CD4-positive, CD25-positive, alpha-beta regulatory T cell (primary cell): ENCODE measurements at places on chromosomes 3 and 15.

DNA sequence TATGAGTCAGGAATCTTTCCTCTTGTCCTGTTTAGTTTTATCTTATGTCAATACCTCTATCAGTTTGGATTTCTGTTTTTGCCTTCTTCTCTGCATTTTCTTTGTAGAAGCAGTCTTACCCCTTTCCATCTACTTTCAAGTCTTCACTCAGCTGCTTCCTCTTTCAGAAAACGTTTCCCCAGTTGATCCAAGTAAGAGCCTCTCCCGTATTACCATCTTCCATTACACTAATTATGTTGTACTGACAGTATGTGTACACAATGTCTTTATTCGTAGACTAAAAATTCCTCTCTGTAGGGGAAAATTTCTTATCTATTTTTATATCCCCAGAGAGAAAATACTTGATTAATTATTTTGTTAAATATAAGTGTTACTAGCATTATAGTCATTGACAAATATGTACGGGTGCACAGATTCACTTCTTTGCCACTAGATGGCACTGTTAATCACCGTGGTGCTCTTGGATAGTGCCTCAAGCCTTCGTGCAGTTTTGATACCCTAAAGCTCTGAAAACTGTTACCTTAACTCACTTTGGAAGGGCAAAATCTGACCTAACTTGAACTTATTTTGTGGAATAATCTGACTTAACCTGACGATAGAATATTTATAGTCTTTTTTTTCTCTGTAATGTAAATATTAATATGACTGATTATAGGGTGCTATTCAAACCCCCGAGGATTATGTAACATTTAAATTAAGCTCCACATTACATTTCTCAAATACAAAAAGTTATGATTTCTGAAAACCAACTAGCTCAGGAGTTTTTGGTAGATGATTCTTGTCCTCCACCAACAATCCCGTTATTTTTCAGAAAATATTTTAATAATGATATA lies 74.2 kb upstream of the POU1F1 start:
- peak; percentile 4 for DNase-seq

GRCh38 chr3:6862880-6863195 lies 1.9 kb downstream of the GRM7 start:
- DNase-seq: no peak

GRCh38 chr15:62439543-62440016 lies 274.5 kb upstream of the C2CD4B start:
- DNase-seq: no peak

DNA sequence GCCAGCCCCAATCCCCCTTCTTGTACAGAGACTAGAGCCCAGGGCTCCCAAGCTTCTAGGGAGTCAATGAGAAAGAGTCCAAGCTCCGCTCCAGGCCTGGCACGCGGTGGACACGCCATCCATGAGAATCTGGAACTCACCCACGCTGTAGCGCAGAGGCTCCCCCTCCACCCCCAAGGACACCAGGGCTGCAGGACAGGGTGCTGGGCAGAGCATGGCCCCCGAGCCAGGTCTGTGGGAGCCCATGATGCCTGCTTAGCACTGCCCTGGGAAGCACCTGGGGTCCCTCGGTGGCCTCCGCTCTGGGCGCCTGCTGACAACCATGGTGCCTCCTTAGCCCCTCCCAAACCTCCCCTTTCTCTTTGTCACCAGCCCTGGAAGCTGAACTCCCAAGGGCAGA lies 28.5 kb downstream of the ACSBG1 start:
- no peak for DNase-seq

DNA sequence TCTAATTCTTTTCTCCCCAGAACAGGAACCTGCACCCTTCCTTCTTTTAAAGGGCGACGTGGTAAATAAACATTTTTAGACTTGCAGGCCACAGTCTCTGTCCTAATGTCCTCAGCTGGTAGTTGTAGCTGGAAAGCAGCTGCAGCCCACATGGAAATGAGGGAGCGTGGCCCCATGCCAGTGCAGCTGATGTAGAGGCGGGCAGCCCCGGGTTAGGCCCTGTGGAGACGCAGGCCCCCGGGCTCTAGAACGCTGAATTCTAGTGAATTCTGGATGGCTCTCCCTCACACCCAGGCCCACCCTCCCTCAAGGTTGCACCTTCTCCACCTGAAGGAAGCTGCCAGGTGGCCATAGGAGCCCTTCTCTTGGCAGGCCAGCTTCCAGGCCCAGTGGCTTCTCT lies 52.3 kb downstream of the PGPEP1L start:
- no peak for DNase-seq

GRCh38 chr3:187403768-187404288 lies 35.6 kb downstream of the RTP4 start:
- DNase-seq: no peak

DNA sequence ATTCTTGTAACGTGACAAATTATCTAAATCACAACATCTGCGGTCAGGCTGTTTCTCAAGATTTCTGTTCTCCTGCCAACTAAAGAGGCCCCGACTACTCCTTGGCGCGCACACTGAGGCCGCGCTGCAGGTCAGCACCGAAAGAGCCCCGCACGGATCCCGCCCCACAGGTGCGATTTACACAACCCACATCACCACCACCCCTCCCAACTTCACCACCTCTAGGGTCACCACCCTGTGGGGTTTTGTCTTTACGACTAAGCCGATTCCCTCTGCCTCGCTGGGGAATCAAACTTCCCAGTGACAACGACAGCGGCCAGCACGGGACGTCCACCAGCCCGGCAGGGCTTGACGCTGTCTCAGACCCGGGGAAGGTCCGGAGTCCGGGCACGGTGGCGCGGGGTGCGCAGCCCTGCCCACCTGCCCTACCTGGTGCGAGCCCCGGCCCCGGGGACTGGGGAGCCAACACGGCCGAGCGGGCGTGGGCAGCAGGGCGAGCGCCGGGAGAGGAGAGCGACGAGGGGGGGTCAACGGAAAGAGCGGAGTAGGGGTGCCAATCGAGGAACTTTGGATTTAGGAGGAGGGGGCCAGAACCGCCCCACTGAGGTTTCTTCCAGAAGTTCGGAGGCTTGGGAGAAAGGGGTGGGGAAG lies 764 bp downstream of the UACA start:
- DNase-seq: no peak

GRCh38 chr3:80663426-80663825 lies 895.6 kb upstream of the ROBO1 start:
- no peak for DNase-seq

GRCh38 chr3:72655131-72655551 lies 193.1 kb downstream of the SHQ1 start:
- DNase-seq: no peak

- no peak for DNase-seq
Measured at GRCh38 chr15:59553879-59554735, 57.5 kb upstream of the GCNT3 start.

DNA sequence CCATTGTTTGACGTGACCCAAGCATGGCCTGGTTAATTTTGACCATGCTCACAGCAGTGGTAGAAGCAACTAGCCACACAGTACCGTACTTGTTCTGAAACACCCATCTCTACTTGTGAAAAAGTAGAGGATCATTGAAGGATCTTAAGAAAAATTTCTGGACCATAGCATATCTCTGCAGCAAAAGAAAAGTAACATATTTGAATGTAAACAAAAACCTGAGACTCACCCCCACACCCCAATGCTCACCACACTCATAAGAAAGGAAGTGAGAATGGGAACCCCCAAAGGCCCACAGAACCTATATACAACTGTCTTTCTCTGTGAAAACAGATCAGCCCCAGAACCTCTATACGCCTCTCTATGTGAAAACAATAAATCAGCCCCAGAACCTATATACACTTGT lies 33.8 kb upstream of the TFRC start:
- DNase-seq: peak; percentile 77

- DNase-seq: no peak
Measured at GRCh38 chr3:33795131-33795530, 3.3 kb upstream of the PDCD6IP start.

DNA sequence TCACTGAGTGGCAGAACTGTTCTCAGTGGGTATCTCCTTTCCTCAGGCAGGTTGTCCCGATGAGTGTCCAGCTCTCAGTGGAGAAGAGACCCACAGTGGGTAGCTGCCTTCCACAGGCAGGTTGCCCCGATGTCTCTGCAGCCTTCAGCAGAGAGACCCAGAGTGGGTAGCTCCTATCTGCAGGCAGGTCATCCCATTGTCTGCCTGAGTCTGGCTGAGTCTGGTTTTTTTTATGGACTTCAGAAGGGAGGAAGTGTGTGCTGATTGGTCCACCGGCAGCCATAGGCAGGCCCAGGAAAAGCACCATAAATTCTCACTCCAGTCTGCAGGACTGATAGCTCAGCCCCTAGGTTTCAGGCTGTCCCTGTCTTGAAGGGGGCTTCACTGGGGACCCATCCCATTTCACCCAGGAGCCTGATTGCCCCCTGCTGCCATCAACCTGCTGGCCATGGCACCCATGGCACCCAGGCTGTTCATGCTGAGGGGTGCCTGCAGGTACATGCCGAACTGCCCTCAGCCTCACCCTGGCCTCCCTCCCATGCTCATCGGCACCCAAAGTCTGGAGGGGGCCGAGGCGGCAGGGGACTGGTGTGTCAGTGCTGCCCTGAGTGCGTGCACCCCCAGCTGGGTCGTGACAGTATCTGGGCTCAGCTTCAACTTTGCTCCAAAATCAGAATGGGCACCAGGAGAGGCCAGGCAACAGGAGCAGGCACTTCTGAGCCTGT lies 3.6 kb upstream of the LIMD1 start:
- DNase-seq: peak; percentile 32

- DNase-seq: no peak
Measured at GRCh38 chr15:69410248-69410874, 3.8 kb upstream of the KIF23 start.

- DNase-seq: no peak
Measured at GRCh38 chr3:79378064-79378463, 389.7 kb downstream of the ROBO1 start.

- no peak for DNase-seq
Measured at GRCh38 chr3:86594838-86595237, 396.1 kb downstream of the VGLL3 start.

- DNase-seq: no peak
Measured at GRCh38 chr3:198062068-198062465, 102.0 kb downstream of the LMLN start.

DNA sequence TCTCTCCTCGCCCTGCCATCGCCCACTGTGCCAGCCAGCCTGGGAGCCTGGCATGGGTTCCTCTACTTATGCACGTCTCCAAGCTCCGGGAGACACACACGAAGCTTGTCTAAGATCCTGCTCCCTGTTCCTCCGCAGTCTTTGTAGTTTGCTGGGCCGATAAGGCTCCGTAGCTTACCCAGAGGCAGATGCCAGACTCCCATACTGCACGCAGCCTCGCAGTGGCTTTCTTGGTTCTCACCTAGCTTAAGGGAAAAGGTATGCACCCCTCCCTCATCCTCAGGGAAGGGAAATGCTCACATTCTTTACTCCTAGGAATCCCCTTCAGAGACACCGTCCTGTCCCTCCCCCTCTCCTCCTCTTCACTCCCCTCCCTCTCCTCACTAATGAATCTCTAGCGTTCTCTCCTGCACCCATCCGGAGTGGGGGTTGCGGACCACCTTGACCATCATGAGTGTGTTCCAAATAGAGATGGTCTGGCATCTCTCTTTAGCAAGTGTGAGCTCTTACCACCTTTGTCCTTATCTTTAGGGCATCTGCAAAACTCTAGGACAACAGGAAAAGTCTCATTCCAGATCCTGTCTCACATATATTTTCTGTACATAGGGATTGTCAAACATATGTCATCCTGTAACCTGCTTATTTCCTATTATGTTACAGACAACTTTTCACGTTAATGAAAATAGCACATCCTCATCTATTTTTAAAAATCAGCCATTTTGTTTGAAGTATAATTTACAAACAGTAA lies 56.5 kb downstream of the TMEM266 start:
- DNase-seq: no peak

GRCh38 chr3:99607151-99607550 lies 31.2 kb upstream of the COL8A1 start:
- no peak for DNase-seq

- DNase-seq: no peak
Measured at GRCh38 chr15:74885461-74885860, 4.4 kb upstream of the MPI start.

DNA sequence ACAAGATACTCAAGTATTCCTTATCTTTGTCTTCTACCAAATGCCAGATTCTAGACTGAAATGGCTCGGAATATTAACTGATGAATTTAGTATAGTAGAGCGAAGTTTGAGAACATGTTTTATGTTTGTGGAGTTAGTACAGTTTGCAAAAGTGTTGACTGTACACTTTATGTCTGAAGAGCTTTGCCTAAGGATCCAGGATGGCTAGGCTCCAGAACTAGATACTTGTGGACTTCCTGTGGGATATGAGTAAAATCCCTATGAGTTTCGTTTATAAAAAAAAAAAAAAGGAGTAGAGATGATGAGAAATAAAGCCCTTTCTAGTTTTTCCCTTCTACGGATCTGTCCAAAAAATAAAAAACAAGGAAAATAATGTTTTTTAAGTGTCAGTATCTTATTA lies 96.7 kb downstream of the TP63 start:
- DNase-seq: no peak

GRCh38 chr3:114318295-114318694 lies 24.5 kb downstream of the TIGIT start:
- no peak for DNase-seq

DNA sequence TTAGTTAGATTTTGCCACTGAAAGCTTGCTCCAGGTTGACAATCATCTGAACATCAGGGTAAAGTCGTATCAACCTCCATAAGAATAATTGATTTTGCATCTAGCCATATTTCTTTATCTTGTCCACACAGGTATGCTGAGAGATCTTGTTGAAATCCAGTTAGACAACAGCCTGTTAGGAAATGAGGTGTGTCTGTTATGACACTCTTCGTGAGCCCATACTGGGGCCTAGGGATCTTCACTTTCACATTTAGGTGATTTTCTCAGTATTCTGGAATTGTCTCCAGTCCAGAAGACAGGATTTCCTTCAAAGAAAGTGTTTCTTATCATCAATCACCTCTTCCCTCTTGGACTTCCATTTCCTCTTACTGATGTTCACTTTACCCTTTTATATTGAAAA lies 18.1 kb downstream of the DNAJB11 start:
- DNase-seq: no peak

DNA sequence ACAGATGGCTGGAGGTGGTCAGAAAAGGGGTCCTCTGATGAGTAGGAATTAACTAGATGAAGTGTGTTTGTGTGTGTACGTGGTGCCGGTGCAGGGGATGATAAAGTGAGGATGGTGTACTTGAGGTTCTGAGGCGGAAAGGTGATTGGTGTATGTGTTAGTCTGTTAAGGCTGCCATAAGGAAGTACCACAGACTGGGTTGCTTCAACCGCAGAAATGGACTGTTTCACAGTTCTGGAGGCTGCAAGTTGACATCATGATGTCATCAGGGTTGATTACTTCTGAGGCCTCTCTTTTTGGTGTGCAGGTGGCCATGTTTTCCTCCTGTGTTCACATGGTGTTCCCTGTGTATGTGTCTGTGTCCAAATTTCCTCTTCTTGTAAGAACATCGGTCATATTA lies 202.4 kb upstream of the RGMA start:
- no peak for DNase-seq

- DNase-seq: no peak
Measured at GRCh38 chr3:11479221-11479620, 164.5 kb downstream of the VGLL4 start.

DNA sequence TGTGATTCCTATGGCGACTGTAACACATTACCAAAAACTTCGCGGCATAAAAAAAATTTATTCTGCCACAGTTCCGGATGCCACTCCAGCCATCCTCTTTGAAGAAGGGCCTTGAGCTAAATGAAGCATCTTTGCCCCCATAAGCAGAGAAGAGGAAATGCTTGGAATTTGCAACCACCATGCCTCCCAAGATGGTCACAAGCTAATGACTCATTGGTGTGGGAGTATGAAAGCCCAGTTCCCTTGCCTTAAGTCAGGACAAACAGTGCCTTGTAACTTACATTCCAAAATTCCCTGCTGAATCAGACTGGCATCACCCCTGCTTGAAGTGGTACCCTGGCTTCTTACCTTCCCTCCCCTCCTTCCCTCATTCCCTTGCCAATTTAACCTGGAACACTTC lies 1077.4 kb downstream of the EPHA3 start:
- DNase-seq: no peak
